ENCODE measurements at places on chromosomes 13 and 19. TPM values are rescaled to one million over a fixed set of nuclear protein-coding genes. Genes with fewer than 3 reads are reported as not detected.

DNA sequence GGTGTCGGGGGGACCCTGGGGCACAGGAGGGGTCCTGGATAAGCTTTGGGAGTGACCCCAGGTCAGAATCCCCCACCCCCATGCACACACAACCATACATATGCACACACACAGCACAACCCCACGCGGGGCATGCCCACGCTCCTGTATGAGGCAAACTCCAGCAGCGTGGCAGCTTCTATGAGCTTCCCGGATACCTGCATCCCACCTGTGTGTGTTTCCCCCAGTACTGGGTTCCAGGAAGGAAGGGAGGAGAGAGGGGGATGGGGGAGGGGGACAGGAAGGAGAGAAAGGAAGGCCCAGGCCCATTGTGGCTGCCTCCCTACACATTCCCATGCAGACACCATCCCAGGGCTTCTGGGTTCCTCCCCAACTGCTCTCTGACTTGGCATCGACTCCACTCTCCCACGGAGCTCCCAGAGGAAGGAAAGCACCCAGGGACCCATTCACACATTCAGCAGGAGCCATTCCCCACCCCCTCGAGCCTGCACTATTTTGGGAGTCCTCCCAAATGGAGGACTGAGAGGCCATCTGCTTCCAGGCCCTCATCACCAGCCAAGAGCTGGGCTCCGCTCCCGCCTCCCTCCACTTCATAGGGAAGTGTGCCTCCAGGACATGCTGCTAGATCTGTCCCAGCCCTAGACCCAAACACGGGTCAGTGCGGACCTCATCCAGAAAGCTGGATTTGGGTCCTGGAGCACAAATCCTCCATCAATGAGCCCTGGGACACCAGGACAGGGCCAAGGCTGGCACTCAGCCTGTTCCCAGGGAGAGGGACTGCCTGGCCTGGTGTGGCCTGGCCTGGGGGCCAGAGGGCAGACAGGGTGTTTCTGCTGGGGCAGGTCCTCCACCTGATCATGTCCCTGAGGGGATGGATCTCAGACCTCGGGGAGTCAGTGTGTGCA lies 13.2 kb downstream of the PRR36 start:
- DNase-seq: no peak

DNA sequence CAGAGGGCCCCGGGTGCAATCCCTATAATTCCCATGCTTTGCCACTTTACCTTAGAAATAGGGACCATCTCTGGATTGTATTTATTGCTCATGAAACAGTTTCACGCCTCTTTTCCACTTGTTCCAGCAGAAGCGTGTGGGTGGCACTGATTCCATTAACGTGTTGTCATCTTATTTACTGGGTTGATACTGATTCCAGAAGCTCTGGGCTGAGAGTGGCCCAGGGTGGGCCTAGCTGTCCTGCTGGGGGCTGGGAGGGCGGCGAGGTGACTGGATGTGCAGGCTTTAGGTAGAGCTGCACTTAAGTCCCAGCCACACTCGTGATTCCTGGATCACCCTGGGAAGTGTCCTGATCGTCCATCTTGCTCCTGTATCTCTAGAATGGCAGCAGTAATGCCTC lies 155.0 kb downstream of the TEX29 start:
- no peak for DNase-seq

DNA sequence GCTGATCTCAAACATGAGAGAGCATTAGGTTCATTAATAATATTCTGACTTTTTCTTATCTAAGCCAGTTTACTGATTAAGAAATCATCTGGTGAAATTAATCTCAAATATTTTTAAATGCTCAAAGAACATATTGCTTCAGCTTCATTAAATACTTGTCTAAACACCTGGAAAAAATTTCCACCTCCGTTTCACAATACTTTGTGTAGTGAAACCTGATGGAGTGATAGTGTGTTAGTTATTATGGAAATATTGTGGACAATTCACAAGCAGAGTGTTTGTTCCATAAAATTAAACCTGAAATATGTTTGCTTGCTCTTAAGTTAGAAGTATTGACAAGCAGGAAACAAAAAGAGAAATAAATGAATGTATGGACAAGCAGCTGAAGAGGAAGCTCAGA lies 57.3 kb upstream of the RNF113B start:
- DNase-seq: no peak

GRCh38 chr13:105929505-105929904 lies 606.0 kb downstream of the EFNB2 start:
- DNase-seq: no peak

DNA sequence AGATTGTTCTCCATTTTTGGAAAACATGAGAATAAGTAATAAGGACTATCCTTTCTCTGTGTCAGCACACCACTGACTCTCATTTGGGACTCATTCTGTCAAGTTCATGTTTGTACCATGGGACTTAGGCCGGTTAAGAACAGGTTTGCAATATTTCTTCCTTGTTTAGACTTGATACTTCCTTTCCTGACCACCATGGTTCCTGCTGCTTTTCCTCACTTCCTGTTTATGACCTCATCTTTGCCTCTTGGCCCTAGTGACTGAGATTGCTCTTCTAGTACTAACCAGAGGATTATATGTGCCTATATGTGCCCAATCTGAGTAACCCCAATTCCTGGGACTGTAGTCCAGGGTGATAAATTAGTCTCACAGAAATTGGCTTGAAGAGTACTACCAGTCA lies 32.5 kb upstream of the NDFIP2 start:
- no peak for DNase-seq

The SERTM1 gene
- total RNA-seq: 0.35 TPM

The SYNGR4 gene
- total RNA-seq: not detected

- DNase-seq: no peak
These were observed 19.3 kb downstream of the HCN2 start for GRCh38 chr19:609004-609346.

The CYP2B6 gene
- not detected for total RNA-seq

- no peak for DNase-seq
These were observed 135.0 kb downstream of the URI1 start for GRCh38 chr19:30076751-30077670.

GRCh38 chr13:114128348-114128623 lies 4.1 kb downstream of the RASA3 start:
- DNase-seq: no peak

GRCh38 chr19:30367006-30367405 lies 5.2 kb upstream of the ZNF536 start:
- DNase-seq: no peak

The ZNF85 gene
- 14.1 TPM for total RNA-seq

GRCh38 chr19:50331994-50332243 lies 2.7 kb upstream of the KCNC3 start:
- DNase-seq: no peak

- no peak for DNase-seq
These were observed 1328.8 kb downstream of the OLFM4 start for GRCh38 chr13:54357284-54357933.

The POLD1 gene
- total RNA-seq: 24.0 TPM

DNA sequence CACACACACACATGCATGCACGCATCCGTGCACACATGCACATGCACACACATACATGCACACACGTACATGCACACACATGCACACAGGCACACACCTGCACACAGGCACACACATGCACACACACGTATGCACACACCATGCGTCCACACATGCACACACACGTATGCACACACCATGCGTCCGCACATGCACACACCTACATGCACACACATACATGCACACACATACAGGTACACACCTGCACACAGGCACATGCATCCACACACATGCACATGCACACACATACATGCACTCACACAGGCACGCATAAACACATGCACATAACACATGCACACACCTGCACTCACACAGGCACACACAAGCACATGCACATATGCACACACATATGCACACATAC lies 112.1 kb downstream of the DPF1 start:
- no peak for DNase-seq

- no peak for DNase-seq
These were observed 328.9 kb downstream of the DIAPH3 start for GRCh38 chr13:59834801-59835200.

The MBD3L2 gene
- not detected for total RNA-seq

DNA sequence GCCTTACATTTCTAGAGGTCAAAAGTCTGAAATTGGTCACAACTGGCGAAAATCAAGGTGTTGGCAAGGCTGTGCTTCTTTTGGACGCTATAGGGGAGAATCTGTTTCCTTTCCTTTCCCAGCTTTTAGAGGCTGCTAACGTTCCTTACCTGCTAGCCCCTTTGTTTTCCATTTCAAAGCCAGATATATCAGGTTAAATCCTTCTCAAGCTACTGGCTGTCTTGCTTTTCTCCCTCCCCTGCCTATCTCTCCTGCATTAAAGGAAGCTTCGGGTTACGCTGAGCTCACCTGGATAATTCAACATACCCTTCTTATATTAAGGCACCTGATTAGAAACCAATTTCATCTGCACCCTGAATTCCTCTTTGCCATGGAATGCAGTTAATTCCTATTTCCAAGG lies 1569.7 kb upstream of the SLC10A2 start:
- DNase-seq: no peak

The KLK3 gene
- total RNA-seq: not detected

DNA sequence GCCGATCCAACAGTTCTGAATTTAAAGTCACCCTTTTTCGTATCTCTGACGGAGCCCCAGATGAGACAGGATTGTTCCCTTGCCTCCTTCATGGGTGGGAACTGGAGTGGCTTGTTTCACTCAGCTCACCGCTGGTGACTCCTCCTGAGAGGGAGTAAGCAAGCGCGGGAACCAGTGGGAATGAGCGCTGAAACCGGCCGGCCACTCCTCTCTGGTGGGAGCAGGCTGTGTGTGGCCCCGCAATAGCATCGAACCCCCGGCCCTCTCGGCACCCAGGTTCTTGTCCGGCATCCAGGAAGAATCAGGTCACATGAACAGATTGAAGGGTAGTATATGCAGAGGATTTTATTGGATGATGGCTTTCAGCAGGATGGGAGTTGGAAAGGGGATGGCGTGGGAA lies 1211.6 kb upstream of the PCDH20 start:
- DNase-seq: no peak

GRCh38 chr13:21014502-21015170 lies 46.8 kb downstream of the LATS2 start:
- DNase-seq: no peak

DNA sequence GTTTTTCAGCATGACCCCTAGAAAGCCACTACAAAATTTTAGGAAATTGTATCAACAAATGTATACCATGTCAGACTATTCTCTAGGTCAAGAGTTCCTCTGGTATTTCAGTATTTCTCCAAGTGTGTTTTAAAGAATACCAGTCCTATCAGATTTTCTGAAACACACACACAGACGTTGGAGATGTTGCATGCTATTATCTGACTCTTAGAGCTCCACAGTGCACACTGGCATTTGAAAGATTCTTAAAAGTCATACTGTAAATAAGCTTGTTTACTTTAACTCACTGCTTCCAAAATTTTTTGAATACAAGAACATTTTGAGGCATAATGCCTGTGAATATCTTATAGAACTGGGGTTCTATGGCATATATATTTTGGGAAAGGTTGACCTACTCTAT lies 33.8 kb upstream of the VWA8 start:
- DNase-seq: no peak

GRCh38 chr19:9065457-9066014 lies 21.3 kb upstream of the OR1M1 start:
- no peak for DNase-seq

DNA sequence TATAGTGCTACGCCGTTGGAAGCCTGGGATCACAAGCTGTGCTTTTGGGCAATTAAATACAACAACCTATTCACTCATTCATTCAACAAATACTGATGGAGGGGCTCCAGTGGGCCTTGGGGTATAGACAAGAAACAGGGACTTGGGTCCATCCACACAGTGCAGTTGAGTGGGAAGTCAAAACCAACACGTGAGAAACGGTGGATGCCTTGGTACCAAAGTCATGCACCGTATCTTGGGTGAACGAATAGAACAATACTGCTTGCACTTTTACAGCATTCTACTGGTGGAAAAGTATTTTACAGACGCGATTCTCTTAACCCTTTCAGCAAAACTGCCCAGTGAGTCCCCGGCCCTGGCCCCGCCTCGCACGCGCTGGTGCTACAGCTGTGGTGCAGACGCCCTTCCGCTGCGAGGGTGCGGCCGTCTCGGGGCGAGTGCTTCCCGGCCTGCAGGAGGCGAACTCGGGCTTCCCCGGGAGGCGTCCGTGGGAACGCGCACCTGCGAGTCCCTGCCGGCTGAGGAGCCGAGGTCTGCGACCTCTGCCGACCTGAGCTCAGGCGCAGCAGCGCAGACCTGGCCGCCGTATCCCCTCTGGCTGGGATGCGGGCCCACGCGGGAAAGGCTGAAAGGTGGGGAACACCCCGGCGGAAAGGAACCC lies 8.3 kb downstream of the TNFRSF19 start:
- DNase-seq: no peak

DNA sequence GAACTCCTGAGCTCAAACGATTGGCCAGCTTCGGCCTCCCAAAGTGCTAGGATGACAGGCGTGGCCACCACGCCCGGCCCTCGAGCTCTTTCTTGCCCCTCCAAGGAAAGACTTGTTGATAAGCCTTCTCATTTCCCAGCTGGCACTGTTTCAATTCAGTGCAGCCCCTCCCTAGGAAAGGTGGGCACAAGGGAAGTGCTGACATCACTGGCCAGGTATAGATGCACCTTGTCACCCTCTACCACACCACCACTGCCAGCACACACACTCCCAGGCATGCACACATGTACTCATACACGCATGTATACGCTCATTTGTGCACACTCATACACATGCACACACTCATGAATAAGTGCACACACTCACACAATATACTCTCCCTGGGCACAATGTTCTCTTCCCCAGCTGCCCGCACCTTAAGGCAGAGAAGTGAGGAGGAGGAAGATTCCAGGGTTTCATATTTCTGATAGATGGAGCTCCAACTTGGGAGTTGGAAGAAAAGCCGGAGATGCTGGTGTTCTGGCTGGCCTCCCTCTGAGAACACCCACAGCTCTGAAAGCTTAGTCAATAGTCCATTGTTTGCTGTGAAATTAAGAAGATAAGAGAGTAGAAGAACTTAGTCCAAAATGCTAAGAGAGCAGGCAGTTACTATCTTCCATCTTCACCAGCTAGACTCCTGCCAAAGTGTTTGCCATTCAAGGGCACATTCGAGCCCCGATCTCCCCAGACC lies 196.7 kb downstream of the FOXO1 start:
- no peak for DNase-seq

- no peak for DNase-seq
These were observed 73.8 kb upstream of the OLFM4 start for GRCh38 chr13:52954838-52955237.

DNA sequence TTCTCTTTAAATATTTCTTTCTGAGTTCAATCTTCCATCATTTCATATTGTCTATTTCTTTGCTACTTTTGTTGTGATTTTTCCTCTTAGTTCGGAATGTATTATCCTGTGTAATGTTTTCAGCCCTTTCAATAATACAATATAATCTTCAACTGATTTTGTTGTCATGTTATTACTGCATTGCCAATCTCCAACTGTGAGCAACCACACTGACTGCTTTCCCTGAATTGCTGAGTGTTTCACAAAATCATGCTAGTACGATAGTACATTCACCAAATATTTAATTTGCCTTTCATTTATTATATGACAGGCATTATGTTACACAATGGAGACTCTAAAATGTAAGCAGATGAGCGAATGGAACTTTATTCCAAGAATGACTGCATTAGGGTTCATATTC lies 744.3 kb upstream of the ATXN8OS start:
- DNase-seq: no peak

The HCST gene
- total RNA-seq: not detected

The ZSCAN4 gene
- not detected for total RNA-seq

The ZNF541 gene
- total RNA-seq: not detected
